ENCODE measurements at places on chromosomes 2 and 18.
A peak's percentile ranks its signal among the peaks of the same experiment; 100 is the strongest.

DNA sequence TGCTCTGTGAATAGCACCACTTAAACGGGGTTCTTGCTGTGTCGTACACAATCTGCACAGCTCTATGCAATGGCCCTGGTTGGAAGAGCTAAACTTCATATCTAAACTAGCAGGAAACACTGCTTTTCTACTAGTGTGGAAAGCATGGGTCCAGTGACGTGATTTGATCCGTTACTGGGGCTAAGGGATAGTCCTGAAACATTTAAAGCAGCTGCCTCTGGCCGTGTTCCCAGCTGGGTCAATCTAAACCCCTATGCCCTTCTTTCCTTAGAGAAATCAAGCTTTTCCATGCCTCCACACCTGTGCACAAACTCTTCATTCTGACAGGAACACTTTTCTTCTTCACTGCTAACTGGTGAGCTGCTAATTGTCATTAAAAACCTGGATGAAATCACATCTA, 5.4 kb upstream of the IGFBP5 start:
- DNase-seq = no peak

GRCh38 chr2:205543937-205544702, 138.2 kb upstream of the NRP2 start:
- no peak for DNase-seq

DNA sequence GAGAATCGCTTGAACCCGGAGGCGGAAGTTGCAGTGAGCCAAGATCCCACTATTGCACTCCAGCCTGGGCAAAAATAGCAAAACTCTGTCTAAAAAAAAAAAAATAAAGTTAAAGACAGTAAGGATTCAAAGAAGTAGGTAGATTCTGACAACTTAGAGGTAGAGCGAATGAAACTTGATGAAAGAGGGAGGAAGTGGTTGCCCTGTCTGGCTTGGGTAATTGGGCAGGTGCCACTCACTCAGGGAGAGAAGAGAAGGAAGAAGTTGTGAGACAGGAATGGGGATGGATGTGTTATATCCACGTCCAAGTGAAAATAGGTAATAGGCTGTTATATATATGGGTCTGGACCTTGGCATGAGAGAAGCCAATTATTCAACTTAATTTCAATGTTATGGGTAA, 26.3 kb downstream of the NDC80 start:
- no peak for DNase-seq

GRCh38 chr2:187429989-187430388, 18.1 kb downstream of the CALCRL start:
- DNase-seq = no peak

DNA sequence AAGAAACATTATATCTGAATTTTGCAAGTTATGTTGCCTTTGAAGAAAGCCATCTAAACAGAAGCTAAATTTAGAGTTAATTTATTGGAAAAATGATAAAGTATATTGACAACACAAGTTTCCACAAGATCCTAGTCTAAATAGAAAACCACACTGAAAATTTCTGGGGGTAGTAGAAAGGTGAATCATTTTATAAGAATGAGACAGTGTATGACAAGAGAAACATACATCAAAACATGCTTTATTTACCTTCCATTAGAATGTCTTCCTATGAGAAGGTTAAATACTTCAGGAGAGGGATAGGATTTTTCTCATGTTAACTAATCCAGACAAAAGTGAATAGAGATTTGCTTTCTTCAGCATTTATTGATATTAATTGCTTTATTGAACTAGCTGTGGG, 1389.8 kb upstream of the ZEB2 start:
- no peak for DNase-seq

DNA sequence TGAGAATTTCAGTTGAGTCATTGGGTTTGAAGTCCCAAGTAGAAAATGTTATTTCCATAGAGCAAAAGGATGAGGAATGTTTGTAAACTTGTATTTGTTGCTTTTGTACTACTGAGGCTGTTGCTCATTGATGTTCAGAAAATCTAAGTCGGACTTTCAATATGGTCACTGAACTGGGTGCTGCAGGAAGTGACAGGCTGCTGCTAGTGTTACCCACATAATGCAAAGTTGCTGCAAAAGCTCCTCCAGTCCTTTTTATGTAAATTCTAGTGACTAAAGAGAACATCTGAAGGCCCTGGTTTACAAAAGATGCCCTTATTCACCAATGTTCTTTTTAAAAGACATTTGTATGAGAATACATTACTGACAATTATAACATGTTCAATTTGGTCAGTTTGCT, 131.1 kb upstream of the FAM98A start:
- DNase-seq = no peak

GRCh38 chr18:13629841-13630715, 96.3 kb downstream of the FAM210A start:
- DNase-seq = peak; percentile 26

DNA sequence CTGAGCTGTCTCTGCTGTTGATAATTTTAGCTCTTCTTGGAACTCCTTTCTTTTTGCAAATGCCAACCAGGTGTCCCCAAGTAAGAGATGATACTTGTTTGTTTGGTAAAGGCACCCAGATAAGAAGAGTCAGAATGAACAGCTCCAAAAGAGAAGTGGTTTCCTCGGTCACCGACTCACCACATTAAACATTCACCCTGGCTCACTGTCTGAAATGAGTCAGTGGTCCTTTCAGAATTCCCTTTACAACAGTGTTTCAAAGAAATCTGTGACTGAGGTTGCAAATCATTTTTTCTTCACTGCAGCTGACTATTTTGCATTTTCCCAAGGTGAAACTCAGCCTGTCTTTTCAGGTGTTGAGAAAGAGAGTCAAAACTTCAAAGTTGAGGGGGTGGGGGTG, 16.2 kb upstream of the CXCR4 start:
- peak; percentile 42 for DNase-seq

DNA sequence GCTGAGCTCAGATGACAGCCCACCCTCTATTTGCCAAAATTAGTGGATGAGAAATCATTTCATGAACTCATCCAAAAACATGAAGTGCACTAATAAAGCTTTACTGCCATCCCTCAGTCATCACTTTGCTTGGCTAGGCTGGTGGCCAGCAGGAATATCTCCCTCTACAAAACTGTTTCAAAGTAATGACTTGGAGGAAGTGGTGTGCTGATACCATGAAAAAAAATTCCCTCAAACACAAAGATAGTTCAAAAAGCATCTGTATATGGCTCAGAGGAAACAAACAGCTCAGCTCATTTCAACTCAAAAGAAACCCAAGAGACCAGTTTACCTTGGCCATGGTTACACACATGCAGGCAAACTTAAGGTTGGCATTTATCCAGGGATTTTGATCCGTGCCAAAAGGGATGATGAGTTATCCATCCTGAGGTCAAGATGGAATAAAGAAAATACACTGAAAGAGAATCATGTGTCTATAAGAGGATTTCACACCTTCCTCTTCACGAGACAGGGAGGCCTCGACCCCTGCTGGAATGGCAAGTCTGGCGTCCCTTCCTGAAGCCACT, 18.4 kb upstream of the WIPF1 start:
- no peak for DNase-seq

GRCh38 chr2:44230378-44230777, 44.9 kb upstream of the SLC3A1 start:
- DNase-seq = no peak

- DNase-seq = no peak
Measured at GRCh38 chr2:3487028-3487425, 32.3 kb downstream of the ADI1 start.

- DNase-seq = no peak
Measured at GRCh38 chr2:105576050-105576439, 168.7 kb upstream of the NCK2 start.

DNA sequence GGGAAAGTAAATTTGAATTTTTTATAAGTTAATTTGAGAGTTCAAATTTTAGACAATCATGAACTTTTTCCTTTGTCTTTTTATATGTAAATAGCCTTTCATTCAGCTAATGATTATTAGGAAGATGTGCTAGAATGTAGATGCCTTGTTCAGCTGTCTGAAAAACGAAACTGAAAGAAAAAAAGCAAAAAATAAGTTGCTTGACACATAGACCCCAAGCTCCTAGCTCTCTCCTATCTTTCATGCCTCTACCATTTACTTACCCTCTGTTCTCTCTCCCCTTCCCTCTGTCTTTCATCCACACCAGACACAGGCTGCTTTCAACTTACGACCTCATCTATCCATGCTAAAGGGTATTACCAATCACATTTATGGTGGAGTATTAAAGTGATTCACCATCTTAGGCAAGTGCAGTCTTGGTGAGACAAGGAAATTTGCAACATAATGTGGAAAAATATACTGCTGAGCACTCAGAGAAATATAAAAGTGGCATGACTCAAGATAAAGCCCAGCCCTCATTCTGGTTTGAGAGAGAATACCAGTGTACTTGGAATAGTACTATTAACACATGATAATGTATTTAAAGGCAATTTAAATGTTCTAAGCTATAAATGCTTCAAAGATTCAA, 425.6 kb downstream of the SUCLG1 start:
- no peak for DNase-seq

DNA sequence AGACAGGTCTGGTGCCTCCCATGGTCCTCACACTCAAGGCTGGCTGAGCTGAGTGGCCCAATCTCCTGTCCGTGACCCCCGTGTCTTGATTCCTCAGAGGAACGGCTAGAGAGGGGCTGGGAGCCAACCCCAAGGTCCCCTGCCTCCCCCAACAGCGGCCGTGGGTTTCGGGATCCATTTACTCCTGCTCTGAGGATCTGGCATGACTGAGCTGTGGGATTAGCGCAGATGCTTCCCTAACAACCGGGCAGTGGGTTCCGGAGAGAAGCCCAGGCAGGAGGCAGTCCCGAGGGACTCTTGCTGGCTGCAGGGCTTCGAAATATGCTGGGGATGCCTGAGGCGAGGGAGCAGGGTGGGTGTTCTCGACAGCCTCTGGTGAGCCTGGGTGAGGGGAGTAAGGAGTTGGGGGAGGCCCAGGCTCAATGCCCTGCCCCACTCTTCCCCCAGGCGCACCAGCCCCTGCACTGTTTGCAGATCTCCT, 18.9 kb downstream of the GPR35 start:
- no peak for DNase-seq

GRCh38 chr2:30741576-30741975, 65.7 kb downstream of the CAPN13 start:
- no peak for DNase-seq

- DNase-seq = no peak
Measured at GRCh38 chr2:109636317-109636716, 22.2 kb downstream of the SOWAHC start.

- DNase-seq = no peak
Measured at GRCh38 chr2:19754907-19755306, 146.9 kb downstream of the TTC32 start.

DNA sequence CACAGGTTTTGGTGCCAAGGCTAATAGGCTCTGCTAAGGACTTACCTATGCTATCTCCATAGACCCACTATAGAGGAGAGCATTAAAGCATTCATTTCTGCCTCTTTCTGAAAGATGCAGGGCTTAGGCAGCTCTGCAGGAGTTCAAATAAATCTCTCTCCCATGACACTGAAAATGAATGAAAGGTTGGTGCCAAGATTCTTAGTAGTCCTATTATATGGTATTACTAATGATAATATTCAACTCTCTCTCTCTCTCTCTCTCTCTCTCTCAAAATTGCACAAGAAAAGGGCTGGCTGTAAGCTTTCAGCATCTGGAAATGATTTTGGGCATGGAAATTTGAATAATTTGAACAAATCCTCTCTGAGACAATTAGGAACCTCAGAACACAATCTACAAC, 433.7 kb downstream of the MBD2 start:
- DNase-seq = no peak

DNA sequence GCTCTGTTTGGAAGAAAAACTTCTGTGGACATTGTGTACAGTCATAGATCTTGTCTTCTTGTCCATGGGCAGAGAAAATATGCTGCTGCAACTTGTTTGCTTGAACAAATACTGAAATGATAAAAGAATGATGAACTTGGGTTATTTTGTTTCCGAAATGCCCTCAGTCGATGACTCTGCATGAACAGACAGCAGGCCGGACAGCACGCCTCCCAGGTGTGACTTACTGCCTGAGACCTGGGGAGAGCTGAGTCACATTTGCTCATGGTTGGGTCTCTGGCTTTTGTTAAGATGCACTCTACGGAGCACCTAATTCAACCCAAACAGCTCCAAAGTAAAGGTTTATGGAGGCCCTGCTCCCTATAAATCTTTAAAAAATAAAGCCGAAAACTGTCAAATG, 262.5 kb downstream of the ZNF521 start:
- DNase-seq = no peak

DNA sequence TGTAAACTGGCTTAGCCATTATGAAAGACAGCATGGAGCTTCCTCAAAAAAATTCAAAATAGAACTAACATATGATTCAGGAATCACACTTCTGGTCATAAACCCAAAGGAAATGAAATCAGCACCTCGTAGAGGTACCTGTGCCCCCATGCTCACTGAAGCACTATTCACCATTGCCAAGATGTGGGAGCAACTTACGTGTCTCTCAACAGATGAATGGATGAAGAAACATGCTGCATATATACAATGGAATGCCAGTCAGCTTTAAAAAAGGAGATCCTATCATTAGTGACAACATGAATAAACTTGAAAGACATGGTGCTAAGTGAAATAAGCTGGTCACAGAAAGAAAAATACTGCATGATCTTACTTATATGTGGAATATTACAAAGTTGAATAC, 8.2 kb downstream of the SCTR start:
- DNase-seq = no peak

- no peak for DNase-seq
Measured at GRCh38 chr18:61832858-61833257, 59.9 kb downstream of the RNF152 start.

GRCh38 chr2:30448866-30449265, 1.8 kb downstream of the LCLAT1 start:
- no peak for DNase-seq

GRCh38 chr2:39300044-39300978, 56.5 kb upstream of the CDKL4 start:
- no peak for DNase-seq

DNA sequence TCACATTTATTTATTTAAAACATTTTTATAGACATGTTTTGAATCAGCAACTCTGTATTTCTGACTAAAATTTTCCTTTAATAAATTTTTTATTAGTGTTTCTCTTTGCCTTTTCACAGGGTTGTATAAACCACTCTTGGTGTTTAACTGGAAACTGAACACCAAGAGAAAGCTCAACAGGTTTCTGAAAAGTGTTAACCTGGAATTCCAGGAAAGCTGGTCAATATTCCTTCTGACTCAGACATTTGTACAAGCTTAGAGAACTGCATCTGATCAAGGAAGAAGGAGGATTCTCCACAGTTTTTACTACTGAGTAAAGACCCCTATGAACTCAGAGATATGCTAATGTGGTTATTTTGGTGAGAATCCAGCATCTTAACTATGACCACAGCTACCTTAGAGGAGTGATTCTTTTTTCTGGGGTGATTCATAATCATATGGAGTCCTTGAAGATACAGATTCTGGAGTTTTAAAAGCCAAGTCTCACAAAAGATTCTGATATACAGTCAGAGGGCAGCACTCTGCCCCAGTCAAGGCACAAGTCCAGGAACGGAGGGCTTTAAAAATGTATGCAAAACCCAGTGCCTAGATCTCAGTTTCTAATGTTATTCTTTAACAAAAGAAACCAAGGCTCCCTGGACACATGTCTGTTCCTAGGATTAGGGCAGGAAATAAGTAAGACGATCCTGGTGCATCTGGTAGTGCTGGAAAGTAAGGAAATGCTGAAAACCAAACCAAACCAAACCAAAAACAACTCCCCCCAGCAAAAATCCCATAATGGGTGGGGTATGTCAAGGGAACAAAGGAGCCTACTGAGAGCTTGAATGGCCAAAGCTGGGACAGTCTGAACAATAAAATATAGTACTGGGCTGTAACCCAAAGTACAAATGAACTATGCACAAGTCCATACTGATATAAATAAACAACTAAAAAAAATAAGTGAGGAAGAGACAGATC, 85.1 kb upstream of the FZD5 start:
- DNase-seq = no peak

GRCh38 chr2:128867311-128867710, 548.6 kb upstream of the HS6ST1 start:
- DNase-seq = no peak

- DNase-seq = no peak
Measured at GRCh38 chr2:12451726-12452125, 265.0 kb upstream of the TRIB2 start.
